COR-L47 (cell line): ENCODE measurements at places on chromosomes 7 and 10.

DNA sequence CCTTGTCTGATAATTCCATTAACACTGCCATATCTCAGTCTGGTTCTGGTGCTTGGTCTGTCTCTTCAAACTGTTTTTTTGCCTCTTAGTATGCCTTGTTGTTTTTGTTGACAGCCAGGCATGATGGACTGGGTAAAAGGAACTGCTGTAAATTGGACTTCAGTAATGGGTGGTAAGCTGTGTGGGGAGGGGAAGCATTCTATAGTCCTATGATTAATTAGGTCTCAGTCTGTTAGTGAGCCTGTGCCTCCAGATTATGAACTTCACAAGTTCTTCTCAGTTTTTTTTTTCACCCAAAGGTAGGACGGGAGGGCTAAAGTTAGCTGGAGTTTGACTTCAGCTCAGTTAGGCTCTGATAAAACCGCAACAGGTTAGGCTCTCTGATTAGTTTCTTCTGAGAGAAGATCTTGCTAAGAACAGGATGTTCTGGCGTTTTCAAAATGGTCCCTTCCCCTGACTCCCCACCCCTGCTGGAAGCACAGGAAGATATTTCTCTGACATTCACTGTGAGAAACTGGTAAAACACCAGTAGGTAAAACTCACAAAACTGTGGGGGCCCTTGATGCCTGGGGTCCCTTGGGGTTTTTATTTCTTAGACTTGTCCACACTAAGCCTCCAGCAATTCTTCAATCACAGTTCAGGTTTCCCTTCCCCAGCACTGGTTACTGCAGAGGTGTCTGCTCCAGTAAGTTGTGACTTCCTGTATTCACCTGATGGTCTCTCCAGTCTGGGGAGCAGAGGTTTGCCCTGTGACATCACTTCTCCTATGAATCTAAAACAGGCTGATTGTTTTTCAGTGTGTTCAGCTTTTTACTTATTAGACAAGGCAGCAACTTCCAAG lies 43.3 kb upstream of the CCDC71L start:
- DNase-seq, result no peak

GRCh38 chr7:22331704-22332103 lies 25.2 kb downstream of the RAPGEF5 start:
- DNase-seq, result no peak

DNA sequence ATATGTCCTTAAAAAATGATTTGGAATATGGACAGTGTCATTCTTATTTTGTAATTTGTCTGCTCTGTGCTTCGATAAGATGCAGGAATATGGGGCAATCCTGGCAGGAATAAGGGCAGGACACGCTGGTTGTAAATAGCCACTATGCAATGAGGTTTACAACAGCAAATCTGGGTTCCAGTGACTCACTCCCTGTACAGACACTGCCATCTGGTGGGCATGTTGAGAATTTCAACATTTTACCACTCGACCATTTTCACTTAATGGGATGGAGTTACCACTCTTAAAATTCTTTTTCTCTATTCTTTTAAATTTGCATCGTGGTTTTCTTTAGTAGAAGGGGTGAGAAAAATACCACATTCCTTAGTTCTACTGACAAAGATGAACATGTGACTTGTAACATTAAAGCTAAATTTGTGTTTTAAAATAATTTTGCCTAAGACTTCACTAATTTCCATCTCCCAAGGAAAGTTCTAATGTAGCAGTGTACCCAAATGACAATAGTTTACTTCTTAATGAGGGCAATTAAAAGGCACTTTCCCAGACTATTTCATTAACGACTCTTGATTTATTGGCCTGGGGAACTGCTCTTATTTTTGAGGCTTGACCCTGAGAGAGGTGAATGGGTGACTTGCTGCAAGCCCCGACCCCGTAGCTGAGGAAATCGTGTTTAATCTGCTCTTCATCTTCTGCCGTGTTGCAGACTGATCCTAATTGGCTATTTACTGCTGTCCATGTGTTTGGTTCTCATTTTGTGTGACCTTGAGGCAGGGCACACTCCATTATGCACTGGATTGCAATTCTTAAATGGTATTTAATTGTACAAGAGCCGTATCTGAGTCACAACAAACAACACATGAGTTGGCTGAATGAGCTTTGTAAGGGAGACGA lies 173.6 kb upstream of the IMMP2L start:
- peak; percentile 63 for DNase-seq

DNA sequence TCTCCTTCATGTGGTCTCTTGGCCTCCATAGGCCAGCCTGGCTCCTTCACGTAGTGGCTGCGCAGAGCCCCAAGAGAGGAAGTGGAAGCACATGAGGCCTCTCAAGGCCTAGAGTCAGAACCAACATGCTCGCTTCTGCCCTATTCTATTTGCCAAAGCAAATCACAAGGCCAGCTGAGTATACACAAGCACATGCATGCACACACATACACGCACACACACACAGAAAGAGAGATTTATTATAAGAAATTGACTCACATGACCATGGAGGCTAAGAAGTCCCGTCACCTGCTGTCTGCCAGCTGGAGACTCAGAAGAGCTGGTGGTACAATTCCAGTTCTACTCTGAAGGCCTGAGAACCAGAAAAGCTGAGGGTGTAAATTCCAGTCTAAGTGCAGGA lies 64.3 kb upstream of the NRP1 start:
- no peak for DNase-seq

DNA sequence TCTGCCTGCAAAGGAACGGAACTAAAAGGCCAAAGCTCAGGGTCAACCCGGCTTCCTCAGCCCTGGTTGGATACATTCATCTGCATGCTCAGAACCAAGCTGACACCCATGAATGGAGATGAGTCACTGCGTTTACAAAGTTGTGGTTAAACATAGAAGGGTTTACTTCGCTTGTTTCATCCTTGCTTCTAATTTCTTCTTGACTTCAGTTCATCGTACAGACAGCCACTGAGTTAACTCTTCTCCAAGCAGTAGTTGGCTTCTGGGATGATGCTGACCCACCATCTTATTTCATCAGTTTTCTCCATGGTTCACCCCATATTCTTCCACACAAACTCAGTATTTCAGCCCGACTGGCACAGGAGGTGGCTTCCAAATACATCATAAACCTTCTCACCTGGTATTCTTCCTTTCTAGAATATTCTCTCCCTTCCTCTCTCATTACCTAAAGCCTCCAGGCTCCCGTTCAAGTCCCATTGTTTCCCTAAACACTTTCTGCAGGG lies 166.3 kb upstream of the RNF32 start:
- DNase-seq, result no peak

DNA sequence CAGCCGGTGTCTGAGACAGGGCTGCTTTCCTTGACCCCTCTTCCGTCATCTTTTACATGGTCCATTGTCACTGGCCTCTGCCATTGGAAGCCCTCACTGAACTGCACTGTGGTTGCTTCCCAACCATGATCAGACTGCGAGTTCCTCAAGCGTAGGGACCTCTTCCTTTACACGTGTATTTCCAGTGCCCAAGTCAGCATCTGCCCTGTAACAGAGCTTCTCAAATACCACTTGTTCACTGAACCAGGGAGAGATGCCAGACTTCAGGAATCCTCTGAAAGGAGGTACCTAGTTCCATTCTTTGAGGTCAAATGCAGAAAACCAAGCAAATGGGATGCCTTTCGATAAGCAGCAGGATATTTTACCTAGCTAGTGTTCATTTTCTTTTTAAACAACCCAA lies 145.1 kb downstream of the NRP1 start:
- no peak for DNase-seq
